ENCODE measurements at places on chromosomes 1 and 21.

GRCh38 chr21:30372139-30372770, at the start of gene KRTAP13-2:
Gene KRTAP13-2, minus strand, starts transcription at chr21:30372271. Its CDS starts 58 bp downstream, at chr21:30372213.
- DNase-seq, result no peak

- DNase-seq, result no peak
Measured at GRCh38 chr1:167984886-167985489, 48.1 kb upstream of the MPC2 start.

DNA sequence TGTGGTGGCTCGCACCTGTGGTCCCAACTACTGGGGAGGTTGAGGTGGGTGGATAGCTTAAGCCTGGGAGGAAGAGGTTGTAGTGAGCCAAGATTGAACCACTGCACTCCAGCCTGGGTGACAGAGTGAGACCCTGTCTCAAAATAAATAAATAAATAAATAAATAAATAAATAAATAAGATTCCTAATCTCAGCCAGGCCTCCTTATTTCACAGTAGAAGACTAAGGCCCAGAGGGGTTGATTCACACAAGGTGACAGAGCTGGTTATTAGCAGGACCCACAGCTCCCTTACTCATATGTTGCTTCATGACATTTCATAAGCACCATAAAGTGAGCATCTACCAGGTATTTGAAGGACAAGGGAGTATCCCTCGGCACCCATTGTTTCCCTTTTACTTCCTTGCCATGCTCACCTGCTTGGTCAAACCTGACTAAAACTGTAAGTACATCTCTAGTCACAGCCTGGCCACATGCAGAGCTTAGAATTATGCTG, 32.7 kb downstream of the ALG14 start:
- no peak for DNase-seq

GRCh38 chr1:77063118-77063517, 156.1 kb downstream of the PIGK start:
- no peak for DNase-seq

- peak; percentile 45 for DNase-seq
Measured at GRCh38 chr1:41516168-41517061, 31.9 kb upstream of the EDN2 start.
